CD4-positive, alpha-beta T cell treated with Interleukin-1 beta for 1 hour (primary cell): ENCODE measurements at places on chromosomes 5 and 9.

GRCh38 chr5:105956456-105957196 lies 1714.1 kb downstream of the EFNA5 start:
- no peak for DNase-seq

GRCh38 chr5:51376509-51376908 lies 6.7 kb upstream of the ISL1 start:
- no peak for DNase-seq

DNA sequence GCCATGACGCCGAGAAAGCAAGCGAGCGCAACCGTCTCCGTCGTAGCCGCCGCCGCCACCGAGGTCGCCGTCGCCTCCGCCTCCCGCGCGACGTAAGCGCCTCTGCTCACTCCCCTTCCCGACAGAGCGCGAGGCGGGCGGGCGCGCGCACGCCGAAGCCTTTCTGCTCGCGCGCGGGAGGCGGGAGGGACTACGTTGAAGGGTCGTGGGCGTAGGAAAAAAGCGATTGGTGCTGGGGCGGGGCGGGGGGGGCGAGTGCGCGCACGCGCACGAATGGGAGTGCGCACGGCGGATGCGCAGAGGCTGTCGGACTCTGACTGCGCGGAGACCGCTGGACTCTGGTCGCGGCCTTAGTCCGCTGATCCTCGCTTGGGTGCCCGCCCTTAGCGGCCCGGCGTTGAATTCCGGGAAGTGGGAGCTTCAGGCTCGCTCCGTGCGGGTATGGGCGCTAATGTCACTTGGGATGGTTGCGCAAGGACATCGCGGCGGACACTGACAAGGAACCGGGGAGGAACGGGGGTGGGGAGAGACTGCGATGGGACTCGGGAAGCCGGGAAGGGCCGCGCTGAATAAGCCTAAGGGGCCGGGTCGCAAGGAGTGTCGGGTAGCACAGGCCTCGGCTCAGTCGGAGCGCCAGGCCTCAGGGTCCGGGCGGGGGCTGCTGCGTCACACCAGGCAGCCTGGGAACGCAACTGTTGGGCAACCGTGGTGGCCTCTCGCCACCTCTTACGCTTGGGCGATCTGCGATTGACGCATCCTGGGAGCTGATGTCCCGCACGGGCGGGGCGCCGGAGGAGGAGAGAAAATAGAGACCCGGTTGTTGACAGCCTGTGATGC lies at the start of gene CHD1:
Gene CHD1 (minus strand): TSS at position 135 of the 837 bp plus-strand sequence. CDS start 2,621 bp downstream, outside the sequence.
- peak; percentile 96 for DNase-seq

GRCh38 chr9:132235894-132236661 lies 74.2 kb downstream of the NTNG2 start:
- DNase-seq, result peak; percentile 81

- DNase-seq, result no peak
Measured at GRCh38 chr9:21367957-21368356, at the start of gene IFNA13. Gene IFNA13 (minus strand): TSS chr9:21368057. CDS start chr9:21368010, 47 bp downstream.

- no peak for DNase-seq
Measured at GRCh38 chr5:59745415-59745863, 148.1 kb downstream of the PDE4D start.

DNA sequence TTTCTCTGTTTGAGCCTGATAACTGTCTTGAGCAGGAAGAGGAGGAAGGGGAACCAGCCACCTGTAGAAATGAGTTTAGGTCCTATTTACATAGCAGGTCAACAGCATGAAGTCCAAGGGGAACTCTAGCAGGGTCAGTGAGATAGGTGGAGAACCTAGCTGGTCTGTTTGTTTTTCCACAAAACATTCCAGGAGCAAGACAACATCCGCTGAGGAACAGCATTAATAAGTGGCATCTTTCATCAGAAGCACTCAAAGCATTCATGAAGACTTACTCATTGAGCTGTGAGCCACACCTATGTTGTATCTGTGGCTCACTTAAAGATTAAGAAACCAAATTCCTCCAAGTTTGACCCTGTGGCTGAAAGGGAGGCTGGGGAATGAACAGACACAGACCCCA lies 115.9 kb downstream of the ACTBL2 start:
- no peak for DNase-seq

GRCh38 chr5:1764606-1764960 lies 35.1 kb downstream of the MRPL36 start:
- no peak for DNase-seq

DNA sequence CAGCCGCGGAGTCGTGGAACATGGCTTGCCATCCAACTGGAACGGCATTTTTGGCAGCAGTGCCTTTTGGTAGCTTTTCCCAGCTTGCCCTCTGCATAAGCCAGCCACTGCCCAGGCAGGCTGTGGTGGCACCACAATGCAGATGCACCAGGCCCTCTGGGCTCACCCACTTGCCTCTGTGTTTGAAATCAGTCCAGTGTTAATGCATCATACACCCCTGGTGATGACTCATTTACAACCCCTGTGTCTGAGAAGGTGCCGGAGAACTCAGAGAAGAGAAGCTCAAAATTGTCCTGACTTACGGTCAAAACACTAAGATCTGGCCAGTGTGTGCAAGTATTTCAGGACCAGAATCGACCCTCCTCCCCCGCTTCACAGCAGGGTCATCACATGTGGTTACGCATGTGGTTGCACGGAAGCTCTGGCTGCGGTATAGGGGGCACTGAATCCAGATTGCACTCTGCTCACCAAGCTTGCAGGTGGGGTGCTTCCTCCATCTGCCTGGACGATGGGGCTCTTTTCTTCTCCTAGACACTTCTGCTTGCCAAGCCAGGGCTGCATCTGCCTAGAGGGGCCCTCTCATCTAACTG lies 66.5 kb upstream of the SMIM15 start:
- no peak for DNase-seq

GRCh38 chr5:37435261-37435660 lies 56.1 kb downstream of the WDR70 start:
- DNase-seq, result no peak

DNA sequence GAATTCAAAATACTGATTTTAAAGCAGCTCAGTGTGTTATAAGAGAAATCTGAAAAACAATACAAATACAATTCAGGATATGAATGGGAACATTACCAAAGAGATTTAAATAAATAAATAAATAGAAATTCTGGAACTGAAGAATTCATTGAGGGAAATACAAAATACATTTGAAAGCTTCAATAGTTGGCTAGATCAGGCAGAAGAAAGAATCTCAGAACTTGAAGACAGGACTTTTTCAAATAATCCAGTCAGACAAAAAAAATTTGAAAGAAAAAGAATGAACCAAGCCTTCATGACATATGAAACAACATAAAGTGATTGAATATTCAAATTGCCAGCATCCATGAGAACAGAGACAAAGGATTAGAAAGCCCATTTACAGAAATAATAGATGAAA lies 59.6 kb upstream of the TLX3 start:
- no peak for DNase-seq

DNA sequence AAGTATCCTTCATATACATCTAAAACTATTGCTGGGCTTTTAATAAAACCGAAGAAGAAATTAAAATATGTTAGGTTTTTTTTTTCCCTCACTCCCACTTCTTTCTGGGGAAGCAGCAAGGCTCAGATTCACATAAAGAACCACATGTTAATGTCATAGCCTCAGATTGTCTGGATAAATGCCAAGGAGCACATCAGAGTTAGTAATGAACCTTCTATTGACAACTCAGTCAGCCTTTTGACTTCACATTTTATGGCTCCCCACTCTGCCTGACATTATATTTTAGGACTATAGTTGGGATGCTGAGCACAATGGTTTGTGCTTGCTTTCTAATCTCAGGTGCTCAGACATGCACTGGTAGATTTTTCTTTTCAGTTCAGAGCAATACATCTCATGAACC lies 21.8 kb downstream of the DMAC1 start:
- no peak for DNase-seq

- no peak for DNase-seq
Measured at GRCh38 chr9:86281593-86282076, 703 bp downstream of the ISCA1 start.

- DNase-seq, result no peak
Measured at GRCh38 chr9:108534741-108535140, 321.0 kb downstream of the ACTL7B start.

DNA sequence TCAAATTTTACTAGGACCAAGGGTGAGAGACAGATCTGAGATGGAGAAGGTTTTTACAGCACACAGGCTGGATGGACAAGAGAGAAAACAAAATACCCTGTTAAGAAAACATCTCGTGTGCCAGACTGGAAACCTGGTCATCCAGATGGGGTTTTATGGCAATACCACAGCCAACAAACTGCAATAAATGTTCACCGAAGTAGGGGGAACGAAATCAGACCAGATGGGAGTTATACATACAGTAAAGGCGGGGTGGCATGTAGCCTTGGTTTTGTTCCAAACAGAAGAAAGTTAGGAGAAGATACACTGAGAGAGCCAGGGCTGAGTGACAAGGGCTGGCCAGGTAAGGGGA lies 63.3 kb downstream of the DCP2 start:
- no peak for DNase-seq
